ENCODE measurements at places on chromosomes 3 and 15.
A peak's percentile ranks its signal among the peaks of the same experiment; 100 is the strongest.

GRCh38 chr3:58683001-58683458, 16.5 kb upstream of the FAM3D start:
- DNase-seq, result no peak

GRCh38 chr3:152225201-152225600, 43.5 kb upstream of the MBNL1 start:
- no peak for DNase-seq

DNA sequence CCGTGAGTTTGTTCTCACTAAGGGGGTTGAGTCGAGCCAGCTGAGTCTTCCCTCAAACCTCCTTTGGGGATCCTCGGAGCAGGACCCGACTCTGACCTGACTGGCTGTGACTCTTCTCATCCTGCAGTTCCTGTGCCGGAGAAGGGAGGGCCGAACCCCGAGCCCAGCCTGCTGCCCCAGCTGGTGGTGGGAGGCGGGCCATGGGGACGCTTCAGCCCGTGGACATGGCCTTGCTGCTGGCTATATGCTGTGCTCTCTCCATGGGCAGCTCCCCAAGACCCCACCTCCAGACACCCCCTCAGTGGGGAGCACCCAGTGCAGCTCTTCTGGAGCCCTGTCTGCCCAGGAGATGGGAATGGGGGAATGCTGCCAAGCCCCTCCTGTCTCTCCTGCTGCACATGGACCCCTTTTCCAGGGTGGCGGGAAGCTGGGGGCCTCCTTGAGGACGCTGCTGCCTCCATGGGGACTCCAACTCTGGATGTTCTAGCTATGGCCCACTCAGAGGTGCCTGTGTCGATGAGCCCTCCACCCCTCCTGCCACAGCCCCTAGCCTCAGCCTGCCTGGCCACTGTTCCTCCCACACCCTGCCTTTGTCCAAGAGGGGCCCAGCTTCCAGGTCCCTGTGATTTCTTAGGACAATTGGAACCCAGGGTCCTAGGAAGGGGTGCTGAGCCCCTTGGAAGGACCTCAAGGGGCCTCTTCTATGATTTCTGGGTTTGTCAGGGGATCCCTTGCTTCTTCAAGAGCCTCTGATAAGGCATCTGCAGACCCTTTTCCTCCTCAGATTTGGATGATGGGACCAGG, 12.8 kb downstream of the C15orf39 start:
- no peak for DNase-seq

DNA sequence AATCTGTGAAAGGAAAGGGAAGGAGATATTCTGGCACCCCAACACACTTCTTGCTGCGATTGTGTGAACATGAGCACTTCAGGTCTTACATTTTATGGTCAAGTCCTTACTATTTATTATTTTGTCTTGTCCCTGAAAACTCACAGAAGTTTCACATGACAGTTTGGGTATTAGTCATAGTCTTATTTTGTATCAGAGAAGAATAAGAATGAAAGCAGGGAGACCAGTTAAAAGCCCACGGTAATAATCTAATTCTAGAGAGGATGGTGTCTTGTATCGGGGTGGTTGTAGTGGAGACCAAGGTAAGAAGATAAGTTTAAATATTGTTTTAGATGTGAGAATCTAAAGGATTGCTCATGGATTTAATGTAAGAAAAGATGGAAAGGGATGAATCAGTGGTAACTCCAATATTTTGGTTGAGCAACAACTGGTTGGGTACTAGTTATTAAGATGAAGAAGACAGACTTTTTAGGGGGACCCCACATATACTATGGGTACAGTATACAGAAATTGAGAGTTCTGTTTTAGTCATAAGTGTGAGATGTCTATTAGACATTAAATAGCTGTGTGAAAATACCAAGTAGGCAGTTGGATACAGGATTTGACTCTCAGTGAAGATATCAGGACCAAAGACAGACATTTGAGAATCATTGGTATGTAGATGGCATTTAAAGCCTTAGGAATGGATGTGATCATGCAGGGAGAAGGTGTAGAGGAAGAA, 227.6 kb downstream of the MFSD1 start:
- no peak for DNase-seq

DNA sequence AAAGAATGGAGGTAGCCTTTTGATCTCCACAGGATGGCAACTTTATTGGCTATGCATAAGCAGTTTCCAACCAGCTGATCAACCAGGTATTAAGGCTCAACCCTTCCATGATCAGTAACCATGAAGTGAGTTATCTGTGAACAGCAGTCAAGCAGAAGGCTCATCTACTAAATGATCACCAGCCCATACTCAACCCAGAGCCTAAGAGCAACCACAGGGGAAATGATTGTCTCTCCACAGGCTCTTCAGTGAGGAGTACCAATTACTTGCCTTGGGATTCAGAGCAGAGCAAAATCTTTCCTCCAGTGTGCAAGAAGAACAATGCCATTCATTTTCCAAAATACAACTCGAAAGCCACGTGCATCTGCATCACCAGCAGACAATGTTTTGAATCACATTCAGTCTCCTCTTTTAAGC, 754.8 kb downstream of the ROBO1 start:
- DNase-seq, result no peak

DNA sequence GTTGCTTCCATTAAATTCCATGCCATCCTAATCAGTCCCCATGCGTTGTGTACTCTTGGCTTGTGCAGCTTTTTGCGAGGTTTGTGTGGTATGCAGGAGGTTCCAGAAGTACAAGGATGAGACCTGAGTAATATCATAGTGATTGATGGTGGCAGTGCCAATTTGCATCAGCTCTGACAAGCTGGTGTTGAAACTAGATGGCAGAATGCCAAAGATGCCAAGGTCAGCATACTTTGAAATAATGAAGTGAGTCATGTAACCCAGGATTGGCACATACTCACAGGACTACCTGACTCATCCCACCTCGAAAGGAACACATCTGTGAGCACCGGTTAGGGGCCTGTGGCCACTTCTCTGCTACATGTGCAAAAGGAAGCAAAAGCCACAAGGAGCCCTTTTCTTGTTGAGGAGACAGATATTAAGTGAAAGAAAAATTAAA, 14.3 kb downstream of the KAT2B start:
- DNase-seq, result no peak

- DNase-seq, result no peak
Measured at GRCh38 chr15:88657326-88658069, 18.7 kb downstream of the ISG20 start.

DNA sequence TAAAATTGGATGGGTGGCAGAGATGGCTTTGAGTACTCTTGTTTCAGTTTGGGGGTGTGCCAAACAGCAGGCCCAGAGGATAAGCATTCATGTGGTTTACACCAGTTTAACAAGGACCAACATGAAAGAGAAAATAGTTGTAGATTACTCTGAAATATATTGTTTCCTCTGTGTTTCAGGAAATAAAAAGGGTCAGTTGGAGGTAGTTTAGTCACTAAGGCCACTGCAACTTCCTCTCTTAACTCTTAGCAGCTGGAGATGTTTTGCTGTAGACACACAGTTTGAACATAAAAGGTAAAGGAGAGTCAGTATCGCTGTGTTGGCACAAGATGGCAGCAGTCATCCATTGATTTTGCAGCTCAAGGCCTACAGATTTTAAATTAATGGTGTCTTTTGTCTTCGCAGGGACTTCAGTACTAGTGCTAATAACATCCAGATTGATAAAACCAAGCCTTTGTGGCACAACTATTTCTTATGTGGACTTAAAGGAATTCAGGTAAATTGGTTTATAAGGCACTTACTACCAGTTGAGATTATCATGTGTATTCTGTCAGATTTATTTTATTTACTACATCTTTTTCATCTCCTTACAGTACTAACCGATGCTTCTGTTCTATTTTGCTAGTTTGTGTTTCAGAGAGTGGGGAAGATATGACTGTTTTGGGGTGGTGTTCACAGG, 65.5 kb downstream of the GALK2 start:
- peak; percentile 41 for DNase-seq

DNA sequence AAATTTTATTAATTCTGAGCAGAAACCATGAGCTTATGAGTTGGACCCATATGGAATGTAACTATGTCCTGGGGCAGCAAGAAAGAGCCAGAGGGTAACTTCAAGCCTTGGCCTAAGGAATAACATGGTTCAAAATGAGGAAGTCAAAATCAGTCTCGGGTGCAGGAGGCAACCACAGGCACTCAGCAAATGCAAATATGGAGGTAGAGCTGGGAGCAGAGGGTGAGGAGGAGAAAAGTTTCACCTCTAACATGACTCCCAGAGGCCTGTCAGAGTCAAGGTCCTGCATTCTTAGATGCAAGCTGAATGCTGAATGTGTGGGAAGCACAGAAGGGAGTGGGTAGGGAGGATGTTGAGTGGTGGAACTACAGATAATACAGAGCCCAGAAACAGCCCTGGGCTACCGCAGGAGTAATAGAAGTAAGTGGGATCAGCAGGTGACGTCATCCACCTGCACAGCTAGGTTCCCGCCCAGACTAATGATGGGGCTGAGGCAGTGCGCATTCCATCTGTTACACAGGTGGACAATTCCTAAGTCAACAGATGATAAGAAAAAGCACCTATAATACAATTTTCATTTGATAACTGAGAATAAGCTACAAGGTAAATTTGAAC, 279.8 kb upstream of the ARRDC4 start:
- no peak for DNase-seq

DNA sequence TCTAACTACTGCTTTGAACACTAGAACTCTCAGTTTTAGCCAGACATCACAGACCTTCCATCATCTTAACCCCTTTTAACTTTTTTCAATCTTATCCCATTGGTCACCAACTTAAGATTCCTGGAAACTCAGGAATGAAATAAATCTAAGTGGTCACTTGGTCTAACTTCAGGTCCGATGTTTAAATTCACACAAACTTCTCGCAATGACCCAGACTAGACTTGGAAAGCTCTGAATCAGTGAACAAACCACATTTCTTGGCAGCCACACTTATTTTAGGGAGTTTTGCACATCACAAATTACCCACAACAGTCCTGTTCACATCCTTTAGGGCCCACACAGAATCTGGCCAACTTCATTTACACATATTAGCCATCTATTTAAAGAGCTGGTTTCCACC, 118.9 kb downstream of the MAGI1 start:
- DNase-seq, result no peak

GRCh38 chr15:83764201-83764838, 110.4 kb downstream of the ADAMTSL3 start:
- DNase-seq, result no peak

- DNase-seq, result no peak
Measured at GRCh38 chr15:64634576-64635498, 140.6 kb downstream of the RBPMS2 start.
